ENCODE measurements at places on chromosomes 7 and 10.

DNA sequence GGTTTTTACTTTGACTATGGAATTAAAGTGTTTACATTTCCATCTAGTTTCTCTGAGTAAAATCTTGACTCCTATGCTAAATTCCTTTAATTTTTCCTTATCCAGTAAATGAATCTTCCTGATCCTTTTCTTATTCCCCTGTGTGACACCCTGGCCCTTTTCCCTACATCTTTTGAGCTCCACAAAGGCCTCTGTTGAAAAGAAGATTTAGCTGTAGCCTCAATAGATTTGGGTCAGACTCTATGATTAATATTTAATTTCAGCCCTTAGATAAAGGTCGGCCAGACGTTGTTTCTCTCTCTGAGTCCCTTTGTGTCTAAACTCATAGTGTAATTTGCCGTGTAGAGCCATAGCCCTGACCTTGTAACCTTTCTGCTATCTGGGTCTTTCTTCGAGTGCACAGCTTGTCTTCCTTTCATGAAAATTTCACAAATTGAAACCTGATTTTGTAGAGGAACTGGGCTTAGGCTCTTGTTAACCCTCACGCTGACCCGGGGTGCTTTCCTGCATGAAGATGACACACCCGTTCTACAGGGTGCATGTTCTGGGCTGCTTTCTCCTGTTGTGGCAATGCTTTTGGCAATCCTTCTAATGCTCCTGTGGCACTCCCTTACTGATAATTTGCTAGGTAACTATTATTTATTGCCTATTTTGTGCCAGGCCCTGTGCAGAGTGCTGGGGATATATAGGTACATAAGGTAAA, 21.2 kb downstream of the LSMEM1 start:
- no peak for DNase-seq

DNA sequence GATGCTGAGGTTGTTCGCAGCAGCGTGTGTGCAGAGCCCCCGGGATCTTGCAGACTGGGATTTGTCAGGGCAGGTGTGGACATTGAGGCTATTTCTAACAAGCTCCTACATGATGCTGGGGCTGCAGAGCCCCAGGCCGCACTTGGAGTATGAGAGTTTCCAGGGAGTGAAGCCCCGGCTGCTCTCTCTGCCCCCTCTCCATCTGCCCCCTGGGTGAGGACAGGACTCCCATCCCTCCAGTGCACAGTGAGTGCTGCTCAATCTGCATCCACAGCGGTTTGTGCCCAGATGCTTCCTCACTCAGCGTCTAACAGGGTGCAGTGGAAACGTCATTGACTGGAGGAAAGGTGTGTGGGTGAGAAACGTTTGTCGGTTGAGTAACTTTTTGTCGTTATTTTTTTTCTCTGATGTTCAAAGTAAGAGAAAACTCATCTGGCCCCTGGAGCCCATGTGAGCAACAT, 25.3 kb downstream of the IL2RA start:
- peak; percentile 46 for DNase-seq

- no peak for DNase-seq
Measured at GRCh38 chr7:39357648-39358047, 208.6 kb upstream of the YAE1 start.

DNA sequence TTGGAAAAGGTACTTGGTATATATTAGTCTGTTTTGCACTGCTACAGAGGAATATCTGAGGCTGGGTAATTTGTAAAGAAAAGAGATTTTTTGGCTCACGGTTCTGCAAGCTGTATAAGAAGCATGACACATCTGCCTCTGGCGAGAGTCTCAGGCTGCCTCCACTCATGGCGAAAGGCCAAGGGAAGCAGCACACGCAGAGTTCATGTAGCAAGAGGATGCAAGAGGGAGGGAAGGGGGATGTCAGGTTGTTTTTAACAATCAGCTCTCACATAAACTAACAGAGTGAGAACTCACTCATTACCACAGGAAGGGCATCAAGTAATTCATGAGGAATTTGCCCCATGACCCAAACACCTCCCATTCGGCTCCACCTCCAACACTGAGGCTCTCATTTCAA, 484.8 kb upstream of the DPP6 start:
- DNase-seq = no peak

GRCh38 chr10:14674376-14675050, 100.2 kb downstream of the FAM107B start:
- no peak for DNase-seq

GRCh38 chr7:16776053-16776452, 22.5 kb downstream of the TSPAN13 start:
- DNase-seq = no peak

GRCh38 chr7:29946428-29947186, 43.0 kb downstream of the SCRN1 start:
- DNase-seq = no peak

- DNase-seq = no peak
Measured at GRCh38 chr7:156896388-156897022, 3.5 kb upstream of the LMBR1 start.

DNA sequence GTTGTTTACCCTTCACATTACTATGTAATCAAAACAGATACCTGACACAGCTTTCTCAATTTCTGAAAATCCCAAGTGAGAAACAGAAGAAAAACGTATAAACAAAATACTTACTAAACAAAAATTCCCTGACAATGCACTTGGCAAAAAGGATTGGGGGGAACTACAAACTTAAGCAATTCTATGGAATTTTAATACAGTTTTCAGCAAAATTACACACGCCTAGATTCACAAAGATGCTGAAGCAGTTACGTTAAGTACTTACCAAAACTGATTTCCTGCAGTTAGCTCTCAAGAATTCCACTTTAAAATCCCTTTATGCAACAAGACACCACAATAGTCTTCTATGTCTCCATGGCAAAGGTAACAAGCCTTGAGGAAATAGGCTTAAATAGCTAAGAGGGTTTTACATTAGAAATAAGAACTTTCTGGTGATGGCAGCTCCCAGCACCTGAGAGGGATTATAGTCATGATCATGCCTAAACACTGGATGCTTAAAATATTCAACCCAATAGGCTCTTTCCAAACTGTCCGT, 10.8 kb downstream of the TOMM7 start:
- DNase-seq = no peak

GRCh38 chr7:22499044-22499443, 944 bp downstream of the STEAP1B start:
- DNase-seq = no peak

DNA sequence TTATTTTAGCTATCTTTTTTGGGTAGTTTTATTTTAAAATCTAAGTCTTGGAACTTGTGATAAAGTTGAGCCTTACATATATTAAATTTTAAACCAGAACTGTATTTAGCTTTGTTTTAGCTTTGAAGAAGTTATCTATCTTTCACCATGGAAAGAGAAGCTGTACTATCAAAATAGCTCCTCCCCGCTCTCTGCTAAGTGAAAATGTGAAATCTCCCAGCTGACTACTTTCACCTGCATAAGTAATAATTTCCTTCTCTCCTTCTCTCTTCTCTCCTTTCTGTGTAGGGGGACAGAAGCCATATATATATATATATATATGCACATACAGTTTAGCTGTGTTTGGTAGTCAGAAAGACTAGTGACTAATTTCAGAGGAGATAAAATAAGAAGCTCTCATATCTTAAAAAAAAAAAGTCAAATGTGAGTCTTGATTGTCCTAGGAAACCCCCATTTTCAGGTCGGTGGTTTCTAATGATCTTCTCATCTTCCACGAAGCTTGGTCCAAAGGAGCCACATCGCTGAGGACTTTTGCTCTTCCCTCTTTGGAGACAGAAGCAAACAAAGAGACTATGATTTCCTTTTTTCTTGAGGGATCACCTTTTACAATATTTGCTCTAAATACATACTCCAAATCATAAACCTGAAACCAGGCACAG, 30.6 kb upstream of the GDI2 start:
- DNase-seq = no peak

- DNase-seq = no peak
Measured at GRCh38 chr10:71302874-71303568, 16.0 kb upstream of the SLC29A3 start.

DNA sequence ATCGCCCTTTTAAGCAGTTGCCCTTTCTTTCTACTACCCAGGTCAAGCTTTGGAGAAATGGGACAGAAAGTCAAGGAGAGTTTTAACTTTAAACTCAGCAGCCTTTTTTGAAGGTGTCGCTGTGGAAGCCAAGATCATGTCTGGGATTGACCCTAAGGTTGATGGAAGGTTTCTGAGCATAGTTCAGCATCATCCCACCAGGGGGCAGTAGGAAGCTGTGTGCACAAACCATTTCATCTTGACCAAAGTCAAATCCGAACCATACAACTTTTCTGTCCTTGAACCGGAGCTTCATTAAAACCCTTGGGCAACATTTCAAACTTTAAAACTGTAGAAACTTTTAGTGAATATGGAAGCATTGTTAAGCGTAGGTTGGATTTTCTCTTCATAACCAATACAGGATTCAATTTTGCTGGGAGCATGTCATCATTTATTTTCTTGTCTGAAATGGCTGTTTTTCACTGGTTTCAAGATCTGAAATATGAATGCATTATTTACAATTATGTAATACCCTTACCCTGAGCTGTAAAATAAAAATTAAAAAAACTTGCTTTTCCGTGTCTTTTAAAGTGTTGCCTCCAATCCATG, 214.4 kb upstream of the KIAA1217 start:
- DNase-seq = peak; percentile 3

GRCh38 chr10:79274279-79275104, 72.8 kb upstream of the PPIF start:
- no peak for DNase-seq

GRCh38 chr7:55296070-55296469, 69.1 kb upstream of the LANCL2 start:
- DNase-seq = no peak

DNA sequence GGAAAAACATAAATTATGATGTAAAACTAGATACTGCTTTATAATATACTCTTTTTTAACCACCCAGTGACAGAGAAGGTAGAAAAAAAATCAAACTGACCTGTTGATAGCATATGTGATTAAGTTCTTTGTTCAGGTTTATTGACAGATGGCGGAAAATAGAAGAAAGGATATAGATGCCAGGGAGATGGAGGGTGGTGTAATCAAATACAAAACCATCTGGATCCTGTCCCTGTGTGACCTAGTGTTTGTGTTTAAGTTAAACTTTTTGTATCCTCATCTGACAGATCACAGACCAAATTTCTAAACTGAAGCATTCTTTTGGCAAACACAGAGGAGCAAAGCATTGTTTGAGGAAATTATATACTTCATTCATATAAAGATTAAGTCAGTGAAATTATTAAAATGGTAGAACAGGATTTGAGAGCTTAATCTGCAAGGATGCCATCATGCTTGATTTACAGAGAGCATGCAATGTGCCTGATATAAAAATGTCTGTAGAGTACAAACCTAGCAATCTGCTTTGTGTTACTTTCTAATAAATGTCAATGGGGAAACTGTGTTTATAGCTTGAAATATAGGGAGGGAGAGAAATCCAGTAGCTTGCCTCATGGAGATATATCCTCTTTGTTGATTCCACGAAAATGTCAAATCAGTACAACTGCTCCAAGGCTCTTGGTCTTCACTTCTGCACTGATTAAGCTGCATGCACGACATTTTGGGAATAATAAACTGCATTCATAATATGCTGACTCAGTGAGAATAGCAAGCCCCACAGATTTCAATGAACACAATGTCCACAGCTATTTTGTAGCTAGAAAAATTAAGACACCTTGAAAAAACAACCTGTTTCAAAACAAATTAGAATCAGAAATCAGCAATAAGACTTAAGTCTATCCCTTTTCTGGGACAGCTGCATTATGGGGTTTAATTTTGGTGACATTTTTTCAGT, 39.0 kb downstream of the SEM1 start:
- no peak for DNase-seq

GRCh38 chr10:80855348-80855971, 317.8 kb downstream of the SH2D4B start:
- no peak for DNase-seq

- DNase-seq = peak; percentile 62
Measured at GRCh38 chr10:133334503-133335245, 2.0 kb downstream of the CALY start.

DNA sequence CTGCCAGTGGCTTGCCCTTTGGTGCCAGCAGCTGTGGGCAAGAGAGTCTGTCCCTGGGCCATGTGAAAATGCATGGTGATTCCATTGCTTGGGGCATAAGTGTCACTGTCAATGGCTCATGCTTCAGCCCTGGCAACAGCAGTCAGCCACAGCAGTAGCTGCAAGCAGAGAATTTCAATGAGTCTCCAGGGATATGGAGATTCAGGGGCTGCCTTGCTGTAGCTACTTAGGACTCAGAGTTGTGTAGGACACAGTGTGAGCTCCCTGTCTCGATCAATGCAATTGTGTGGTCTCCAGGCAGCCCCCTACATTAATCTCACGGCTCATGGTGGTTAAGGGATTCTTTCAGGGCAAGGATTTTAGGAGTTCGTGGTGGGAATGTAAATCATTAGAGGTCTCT, 126.3 kb upstream of the STARD3NL start:
- no peak for DNase-seq

GRCh38 chr7:70165477-70166170, 567.3 kb downstream of the AUTS2 start:
- DNase-seq = no peak

GRCh38 chr7:94655126-94655847, 646 bp downstream of the SGCE start:
- DNase-seq = no peak

GRCh38 chr7:152882576-152883310, 123.2 kb downstream of the ACTR3B start:
- no peak for DNase-seq

- DNase-seq = no peak
Measured at GRCh38 chr10:62424026-62424425, 49.9 kb downstream of the ZNF365 start.

All from CD4-positive, alpha-beta T cell treated with Interleukin-17A for 4 hours (primary cell).